ENCODE measurements at places on chromosomes 16 and 17. TPM values are rescaled to one million over a fixed set of nuclear protein-coding genes. Genes with fewer than 3 reads are reported as not detected.

HBZ gene
- total RNA-seq, result not detected

MYH11 gene
- total RNA-seq, result under 0.01 TPM

KIFC3 gene
- 170 TPM for total RNA-seq

PRSS22 gene
- not detected for total RNA-seq

EXOC3L1 gene
- total RNA-seq, result not detected

UTS2R gene
- not detected for total RNA-seq

GLYR1 gene
- total RNA-seq, result 57.8 TPM

LDHD gene
- total RNA-seq, result 1.5 TPM

TAT gene
- total RNA-seq, result not detected

DBF4B gene
- 2.4 TPM for total RNA-seq

WNT9B gene
- total RNA-seq, result not detected

CCL16 gene
- total RNA-seq, result not detected

RASD1 gene
- 1.1 TPM for total RNA-seq

PITPNC1 gene
- total RNA-seq, result 4.8 TPM

SOX8 gene
- 0.14 TPM for total RNA-seq

GCGR gene
- not detected for total RNA-seq

ZNF213 gene
- total RNA-seq, result 8.3 TPM

KRT20 gene
- not detected for total RNA-seq

HEXD gene
- 12.0 TPM for total RNA-seq

CCDC200 gene
- total RNA-seq, result not detected

MYH3 gene
- 0.86 TPM for total RNA-seq

TBC1D3I gene
- total RNA-seq, result not detected

MED9 gene
- 13.0 TPM for total RNA-seq

MEOX1 gene
- total RNA-seq, result 6.6 TPM

G6PC1 gene
- total RNA-seq, result not detected

SPNS3 gene
- not detected for total RNA-seq

CBFA2T3 gene
- not detected for total RNA-seq

CRISPLD2 gene
- 127 TPM for total RNA-seq

DLX3 gene
- total RNA-seq, result not detected

RNF43 gene
- not detected for total RNA-seq

C17orf107 gene
- 6.1 TPM for total RNA-seq

CNGB1 gene
- total RNA-seq, result not detected

COASY gene
- total RNA-seq, result 30.4 TPM

MT4 gene
- not detected for total RNA-seq

KCNJ2 gene
- total RNA-seq, result 2.9 TPM

BRIP1 gene
- total RNA-seq, result 0.88 TPM

TOX3 gene
- total RNA-seq, result not detected

DNAAF1 gene
- not detected for total RNA-seq

SYNGR3 gene
- 0.86 TPM for total RNA-seq
